T-cell (primary cell): ENCODE measurements at places on chromosomes 12 and 14.

GRCh38 chr12:96136725-96137378 is 57.3 kb upstream of the ELK3 start:
- no peak for DNase-seq

DNA sequence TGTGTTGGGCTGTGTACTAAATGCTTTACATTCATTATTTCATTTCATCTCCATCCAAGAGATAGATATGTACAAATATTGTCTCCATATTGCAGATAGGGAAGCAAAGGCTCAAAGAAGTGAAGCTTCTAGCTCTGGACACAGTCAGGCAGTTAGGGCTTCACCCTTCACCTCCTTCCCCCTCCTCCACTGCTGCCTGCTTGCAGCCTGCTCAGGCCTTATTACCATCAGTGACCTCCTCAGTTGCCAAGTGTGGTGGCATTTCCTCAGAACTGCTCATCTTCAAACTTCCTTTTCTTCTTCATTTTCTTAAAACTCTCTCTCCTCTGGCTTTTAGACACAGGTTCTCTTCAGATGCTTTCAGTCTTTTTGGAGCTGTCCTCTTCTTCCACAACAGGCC is 4.7 kb upstream of the GPATCH2L start:
- DNase-seq = no peak

- DNase-seq = no peak
Measured at GRCh38 chr12:10247436-10248058, 34.9 kb downstream of the GABARAPL1 start.

DNA sequence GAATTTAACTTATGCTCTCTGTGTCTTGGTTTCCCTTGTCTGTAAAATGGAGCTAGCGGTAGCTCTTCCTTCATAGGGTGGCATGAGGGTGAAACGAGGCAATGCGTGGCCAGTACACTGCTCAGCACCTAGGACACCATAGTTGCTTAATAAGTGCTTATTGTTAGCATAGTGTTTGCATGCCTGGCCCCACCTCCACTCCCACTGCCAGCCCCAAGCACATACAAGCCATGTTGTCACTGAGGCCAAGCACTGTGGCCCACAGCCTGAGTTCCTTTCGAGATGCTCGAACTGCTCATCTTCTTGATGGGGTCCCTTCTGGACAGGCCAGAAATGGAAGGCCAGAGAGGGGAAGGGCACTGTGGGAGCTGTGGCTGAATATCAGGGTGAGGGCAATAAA is 839 bp downstream of the FICD start:
- DNase-seq = no peak

DNA sequence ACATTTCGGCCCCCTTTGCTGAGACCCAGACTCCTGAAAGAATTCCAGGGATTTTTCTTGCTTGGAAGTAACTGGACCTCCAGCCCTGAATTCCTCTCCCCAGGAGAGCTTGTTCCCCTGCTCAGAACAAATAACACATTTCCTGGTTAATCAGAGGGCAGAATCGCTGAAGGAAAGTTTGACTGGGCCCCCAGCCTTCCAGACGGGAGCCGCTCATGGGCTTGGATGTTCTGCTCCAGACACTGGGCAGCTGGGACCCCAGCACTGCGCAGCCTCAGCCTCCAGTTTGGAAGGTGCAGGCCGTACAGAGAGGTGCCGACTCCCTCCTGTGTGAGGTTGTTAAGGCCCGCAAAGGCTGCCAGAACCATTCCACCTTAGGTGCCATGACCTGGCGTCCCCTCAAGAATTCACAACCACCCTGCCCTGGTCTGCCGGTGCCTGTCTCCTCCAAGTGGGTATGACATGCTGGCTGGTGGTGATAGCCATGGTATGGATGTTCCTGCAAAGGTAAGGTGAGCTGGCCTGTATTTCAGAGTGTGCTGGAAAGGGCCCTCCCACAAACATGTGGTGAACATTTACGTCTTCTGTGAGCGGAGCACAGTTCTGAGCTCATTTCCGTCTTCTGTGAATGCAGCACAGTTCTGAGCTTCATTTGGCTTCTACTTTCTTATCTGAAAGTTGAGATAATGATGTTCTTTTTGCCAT is 5.1 kb upstream of the LTBP2 start:
- no peak for DNase-seq

- DNase-seq = no peak
Measured at GRCh38 chr12:119877639-119877948, 474 bp upstream of the CIT start.
